ENCODE measurements at places on chromosomes 11 and 22.
A peak's percentile ranks its signal among the peaks of the same experiment; 100 is the strongest.

GRCh38 chr22:20561882-20562281 lies 54.5 kb downstream of the MED15 start:
- no peak for DNase-seq

DNA sequence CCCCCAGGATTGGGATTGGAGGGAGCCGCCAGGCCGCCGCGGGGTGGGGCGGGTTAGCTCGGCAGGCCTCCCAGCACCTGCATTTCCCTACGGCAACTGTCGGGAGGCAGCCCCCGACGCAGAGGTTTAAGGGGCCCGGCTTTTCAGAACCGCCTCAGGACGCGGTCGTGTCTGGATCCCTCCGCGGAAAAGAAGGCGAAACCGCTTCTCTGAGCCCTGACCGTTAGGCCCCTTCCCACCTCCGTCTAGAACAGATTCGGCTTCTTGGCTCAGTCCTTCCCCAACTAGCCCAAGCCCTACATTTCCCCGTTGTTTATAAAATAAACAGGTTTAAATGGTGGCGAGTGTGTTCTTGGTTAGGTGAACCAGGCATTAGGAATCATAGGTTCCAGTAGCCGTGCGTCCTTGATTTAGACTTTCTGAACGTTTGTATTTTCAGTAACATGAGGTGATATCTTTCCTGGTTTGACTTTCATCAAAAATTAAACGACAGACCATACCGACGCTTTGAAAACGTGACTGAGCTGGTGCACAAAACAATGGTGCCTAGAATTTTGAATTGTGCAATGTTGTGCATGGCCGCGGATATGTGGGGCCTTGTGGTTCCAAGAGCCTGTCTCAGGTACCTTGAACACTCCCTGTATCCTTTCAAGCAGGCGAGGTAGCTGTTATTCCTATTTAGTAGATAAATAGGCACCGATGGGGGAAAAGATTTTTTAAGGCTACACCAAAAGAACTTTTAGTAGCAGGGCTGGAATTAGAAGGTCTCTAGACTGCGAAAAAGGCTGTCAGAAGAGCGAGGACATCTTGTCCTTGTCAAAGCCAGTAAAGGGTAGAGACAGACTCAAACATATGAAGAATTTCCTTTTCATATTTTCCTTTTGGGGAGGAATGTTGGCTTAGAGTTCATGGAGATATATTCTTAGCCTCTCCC lies 1.2 kb upstream of the HSPA8 start:
- peak; percentile 63 for DNase-seq

DNA sequence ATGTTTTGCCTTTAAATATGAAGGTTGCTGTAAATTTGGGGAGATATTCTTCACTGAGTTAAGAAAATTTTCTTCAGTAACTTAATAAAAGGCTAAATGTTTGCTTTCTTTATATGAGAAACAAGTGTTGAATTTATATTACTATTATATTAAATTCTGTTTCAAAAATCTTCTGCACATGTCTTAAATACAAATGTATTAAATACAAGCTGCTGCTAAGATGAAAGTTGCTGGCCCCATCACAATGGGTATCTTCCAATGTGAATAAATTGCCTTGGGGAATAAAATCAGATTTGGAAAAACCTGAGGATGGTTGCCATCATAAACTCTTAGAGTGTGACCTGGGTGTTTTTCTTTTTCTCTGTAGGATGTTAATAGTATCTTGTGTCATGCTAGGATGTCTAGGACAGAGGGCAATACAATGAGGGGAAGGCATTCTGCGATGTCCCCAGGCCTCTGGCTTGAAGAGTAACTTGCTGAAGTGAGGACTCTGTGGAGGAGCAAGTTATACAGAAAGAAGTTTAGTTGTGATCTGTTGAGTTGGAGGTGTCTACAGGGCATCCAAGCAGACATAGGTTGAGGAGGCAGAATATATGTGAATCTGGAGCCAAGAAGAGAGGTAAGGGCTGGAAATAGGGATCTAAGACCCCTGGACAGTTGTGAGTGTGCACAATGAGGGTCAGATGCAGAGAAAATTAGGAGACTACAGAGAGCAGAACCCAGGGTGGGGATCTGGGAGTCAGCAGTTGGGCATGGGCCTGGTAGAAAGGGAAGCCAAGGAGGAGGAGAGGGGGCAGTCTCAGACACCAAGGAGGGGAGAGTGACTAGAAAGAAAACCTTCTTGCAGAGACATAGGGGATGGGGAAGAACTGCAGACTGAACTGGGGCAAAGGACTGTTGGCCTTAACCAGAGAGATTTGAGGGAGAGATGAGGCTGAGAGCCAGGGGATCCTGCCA lies 4.8 kb downstream of the IGLL5 start:
- no peak for DNase-seq

GRCh38 chr11:74449369-74449931 lies 17.9 kb downstream of the KCNE3 start:
- DNase-seq: peak; percentile 80

DNA sequence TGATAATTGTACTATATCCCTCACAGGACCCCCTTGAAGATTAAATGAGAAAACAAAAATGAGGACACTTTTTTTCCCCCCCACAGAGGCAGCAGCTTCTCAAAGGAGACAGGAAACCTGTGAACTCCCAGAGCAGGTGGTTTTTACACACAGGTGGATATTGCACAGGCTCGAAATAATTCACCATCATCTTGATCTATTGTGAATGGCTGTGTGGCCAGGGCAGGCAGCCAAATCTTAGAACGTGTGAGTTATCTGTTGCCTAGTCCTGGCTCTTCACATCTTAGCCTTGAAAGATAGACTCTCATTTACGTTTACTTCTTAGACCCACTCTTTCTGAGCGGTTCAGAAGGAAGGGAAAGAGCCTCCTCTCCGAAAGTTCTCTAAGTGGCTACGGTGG lies 23.5 kb downstream of the PPFIBP2 start:
- no peak for DNase-seq

- no peak for DNase-seq
These were observed 728 bp downstream of the RPL3 start for GRCh38 chr22:39318507-39319283.

- DNase-seq: no peak
These were observed 87.5 kb upstream of the SESN3 start for GRCh38 chr11:95318498-95318897.

DNA sequence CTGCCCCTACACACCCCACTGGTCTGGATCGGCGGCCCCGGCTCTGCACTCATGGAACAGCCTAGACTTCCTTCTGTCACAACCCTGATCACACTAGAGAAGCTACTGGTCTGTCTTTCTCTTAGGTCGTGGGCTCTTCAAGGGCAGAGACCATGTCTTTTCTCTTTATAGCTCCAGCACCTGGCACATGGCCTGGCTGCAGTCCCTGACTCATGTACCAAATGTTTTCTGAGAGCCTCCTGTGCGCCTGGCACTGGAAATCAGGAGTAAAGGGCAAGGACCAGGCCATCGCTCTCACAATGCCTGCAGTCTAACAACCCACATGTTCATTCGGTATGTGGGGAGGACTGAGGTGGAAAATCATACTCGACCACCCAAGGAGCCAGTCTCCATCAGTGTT lies 7.5 kb downstream of the ASCC2 start:
- no peak for DNase-seq

GRCh38 chr11:829847-830294 lies 2.2 kb downstream of the CRACR2B start:
- no peak for DNase-seq

GRCh38 chr11:119759324-119759723 lies 30.3 kb upstream of the NECTIN1 start:
- peak; percentile 77 for DNase-seq

DNA sequence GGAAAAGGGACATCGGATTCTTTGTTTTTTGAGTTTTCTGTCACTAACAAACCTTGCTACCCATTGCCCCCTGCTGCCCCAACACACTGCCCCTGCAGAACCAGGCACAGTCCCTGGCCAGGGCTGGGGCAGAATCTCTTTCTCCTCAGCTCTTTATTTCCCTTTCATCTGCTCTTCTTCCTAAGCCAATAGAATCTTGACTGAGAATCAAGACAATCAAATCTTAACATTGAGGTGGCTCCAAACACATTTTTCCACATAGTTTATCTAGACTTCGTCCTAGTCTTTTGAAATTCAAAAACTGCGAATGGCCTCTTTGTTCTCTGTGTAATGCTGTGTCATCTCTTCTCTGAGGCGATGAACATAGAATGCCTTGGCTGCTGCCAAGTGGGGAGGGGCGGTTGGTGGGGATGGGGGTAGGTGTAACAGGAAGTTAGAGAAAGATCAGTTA lies 16.1 kb upstream of the NTM start:
- peak; percentile 28 for DNase-seq

- DNase-seq: no peak
These were observed 36.7 kb downstream of the LARGE1 start for GRCh38 chr22:33883561-33883960.

DNA sequence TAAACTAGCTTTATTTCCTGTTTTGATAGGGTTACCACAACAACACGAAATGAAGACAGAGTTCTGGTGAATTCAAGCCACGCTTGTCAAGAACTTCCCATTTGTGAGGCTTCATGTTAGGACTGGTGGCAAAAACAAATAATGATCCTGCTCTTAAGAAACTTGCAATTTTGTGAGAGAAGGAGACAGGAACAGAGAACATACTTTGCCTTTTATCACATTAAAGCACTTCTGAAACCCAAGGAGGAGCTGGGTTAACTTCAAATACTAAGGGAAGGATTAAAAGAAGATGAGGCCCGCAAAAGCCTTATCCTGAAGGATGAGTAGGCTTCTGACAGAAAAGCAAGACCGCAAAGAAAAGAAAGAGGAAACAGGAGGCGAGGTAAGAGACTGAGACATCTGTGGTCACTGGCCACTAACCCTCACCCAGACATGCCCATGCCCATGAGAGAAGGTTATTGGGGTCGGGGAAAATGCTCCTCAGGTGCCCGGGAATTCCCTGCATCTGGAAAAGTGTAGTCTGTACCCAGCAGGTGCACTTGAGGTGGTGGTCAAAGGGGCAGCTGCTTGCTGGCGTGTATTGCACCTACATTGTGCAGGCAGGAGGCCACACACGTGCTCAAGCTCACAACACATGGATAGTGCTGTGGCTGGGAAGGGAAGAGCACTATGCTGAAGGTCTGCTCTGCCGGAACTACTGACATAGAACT lies 50.5 kb downstream of the MAPK1 start:
- DNase-seq: peak; percentile 84

DNA sequence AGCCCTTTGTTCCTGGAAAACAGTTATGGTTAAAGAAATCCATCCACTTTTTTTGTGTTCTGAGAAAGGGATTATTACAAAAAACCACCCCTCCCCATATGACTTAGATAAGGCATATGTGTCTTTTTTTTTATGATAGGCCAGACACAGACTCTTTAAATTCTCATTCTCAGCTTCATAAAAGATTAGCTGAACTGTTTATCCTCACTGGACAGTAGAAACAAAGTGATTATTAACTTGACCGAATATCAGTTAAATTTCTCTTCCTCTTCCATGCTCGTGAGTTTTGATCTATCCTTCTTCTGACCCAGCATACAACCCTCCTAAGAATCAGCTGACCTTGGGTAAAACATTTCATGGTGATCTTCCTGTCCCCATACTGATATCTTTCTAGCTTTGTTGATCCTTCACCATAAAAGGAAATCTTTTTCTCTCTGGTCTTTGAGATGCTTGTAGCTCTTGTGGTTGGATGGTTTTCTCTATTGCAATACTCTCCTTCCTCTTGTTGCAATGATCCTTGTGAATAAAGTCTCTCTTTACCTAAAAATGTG lies 26.2 kb downstream of the OR2AG2 start:
- DNase-seq: no peak

DNA sequence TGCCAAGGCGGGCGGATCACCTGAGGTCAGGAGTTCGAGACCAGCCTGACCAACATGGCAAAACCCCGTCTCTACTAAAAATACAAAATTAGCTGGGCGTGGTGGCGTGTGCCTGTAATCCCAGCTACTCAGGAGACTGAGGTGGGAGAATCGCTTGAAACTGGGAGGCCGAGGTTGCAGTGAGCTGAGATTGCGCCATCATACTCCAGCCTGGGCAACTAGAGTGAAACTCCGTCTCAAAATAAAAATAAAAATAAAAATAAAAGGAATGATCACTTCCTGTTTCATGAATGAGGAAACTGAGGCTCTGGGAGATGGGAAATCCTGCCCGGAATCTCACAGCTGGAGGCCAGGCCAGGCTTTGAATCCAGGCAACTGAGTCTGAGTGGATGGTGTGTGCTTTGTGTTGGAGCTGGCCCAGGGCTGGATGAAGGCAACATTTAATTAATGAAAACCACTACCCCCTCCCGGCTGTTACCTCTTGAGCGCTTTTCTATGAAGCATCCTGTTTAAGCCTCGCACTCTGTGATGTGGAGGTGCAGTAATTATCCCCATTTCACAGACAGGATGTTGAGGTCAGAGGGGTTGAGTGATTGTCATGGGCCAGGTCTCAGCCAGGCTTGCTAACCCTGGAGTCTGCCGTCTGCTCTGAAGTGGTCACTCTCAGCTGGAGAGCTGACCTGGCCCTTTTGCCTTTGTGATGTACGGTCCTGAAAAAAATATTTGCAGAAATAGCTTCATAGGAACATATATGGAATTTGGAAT lies 27.8 kb downstream of the LRP5 start:
- no peak for DNase-seq
